GM04503 (cell line): ENCODE measurements at places on chromosomes 16 and 17.
A peak's percentile ranks its signal among the peaks of the same experiment; 100 is the strongest.

DNA sequence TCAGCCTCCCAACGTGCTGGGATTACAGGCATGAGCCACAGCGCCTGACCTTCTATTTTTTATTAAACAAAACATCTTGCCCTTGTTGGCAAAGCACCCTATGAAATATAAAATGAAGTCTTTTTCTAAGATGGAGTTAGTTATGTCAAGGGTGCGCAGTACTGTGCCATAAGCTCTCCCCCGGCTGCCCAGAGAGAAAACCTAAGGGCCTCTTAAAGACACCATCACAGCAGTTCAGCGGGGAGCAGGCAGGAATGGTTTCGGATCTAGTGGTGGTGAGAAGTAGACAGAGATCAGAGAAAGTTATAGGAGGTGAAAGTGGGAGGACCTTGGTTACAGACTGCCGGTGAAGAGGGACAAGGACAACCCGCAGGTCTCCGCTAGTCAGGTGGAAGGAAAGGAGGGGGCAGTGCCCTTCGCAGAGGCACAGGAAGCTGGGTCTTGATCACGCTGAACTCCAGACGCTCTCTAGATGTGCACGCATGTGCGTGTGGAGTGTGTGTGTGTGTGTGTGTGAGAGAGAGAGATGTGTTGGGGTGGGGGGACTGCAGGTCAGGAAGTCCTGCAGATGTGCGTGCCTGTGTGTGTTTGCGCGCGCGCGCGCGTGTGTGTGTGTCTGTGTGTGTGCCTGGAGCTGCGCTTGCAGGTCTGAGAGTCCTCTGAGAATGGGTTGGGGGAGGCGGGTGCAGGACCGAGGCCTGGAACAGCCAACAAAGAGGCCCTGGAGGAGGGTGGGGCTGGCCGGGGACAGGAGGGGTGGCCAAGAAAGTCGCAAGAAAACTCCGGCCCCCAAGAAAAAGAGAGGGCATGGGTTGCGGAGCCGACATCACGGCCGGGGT is 748 bp upstream of the CMTM3 start:
- DNase-seq = no peak

- no peak for DNase-seq
Measured at GRCh38 chr16:76351441-76351840, 74.2 kb downstream of the CNTNAP4 start.

- no peak for DNase-seq
Measured at GRCh38 chr17:64129515-64129764, 504 bp downstream of the ERN1 start.

GRCh38 chr16:15976929-15977637 is 27.7 kb downstream of the ABCC1 start:
- DNase-seq = peak; percentile 75

DNA sequence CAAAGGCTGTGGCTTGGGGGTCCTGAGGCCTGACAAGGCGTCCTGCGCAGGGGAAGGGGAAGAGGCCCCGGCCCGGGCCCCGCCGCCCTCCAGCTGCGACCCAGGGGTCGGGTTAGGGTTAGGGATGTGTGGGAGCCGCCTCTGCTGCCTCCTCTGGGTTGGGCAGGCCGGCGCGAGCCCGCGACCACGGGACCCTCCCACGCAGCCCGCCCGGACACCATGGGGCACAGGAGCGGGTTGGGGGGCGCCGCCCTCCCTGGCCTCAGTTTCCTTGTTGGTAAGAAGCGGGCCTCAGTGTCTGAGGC is 386 bp downstream of the CIAO3 start:
- no peak for DNase-seq

- DNase-seq = no peak
Measured at GRCh38 chr16:88787579-88788314, 2.7 kb upstream of the PIEZO1 start.

- DNase-seq = no peak
Measured at GRCh38 chr16:79061181-79061580, 539.4 kb downstream of the MAF start.

DNA sequence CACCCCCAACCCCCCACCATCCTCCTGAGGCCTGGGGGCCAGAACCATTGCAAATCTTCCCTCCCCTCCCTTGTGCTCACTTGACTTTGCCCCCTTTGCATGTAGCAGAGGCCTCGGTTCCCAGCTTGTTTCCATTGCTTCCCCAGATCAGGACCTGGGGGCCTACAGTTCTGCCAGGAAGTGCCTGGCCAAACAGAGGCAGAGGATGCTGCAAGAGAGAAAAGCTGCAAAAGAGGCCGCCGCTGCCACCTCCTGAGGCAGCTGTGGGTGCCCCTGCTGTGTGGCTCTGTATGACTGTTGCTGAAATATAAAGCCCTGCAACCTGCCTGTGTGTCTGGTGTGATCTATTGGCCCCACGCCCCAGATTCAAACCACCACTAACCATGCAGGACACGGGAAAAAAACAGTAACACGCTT is 2.3 kb downstream of the NDUFB10 start:
- no peak for DNase-seq

DNA sequence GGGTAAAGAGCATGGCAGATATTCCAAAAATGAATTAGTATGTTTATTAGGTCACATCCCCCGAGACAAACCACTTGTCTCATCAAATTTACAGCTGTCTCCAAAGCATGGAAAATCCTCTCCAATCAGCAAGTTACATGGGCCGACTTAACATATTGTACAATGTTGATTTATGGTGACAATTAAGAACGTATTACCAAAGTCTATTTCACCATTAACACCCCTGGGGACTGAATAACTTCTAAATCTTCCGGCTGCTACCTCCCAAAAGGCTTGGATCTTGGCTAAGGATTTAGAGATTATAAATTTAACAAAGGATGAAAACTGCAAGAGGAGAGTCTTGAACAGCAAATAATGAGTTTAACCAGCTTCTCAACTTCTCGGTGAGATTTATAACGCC is 311.9 kb downstream of the NPIPA8 start:
- DNase-seq = no peak

- DNase-seq = no peak
Measured at GRCh38 chr17:77946900-77947645, 11.4 kb upstream of the TNRC6C start.

DNA sequence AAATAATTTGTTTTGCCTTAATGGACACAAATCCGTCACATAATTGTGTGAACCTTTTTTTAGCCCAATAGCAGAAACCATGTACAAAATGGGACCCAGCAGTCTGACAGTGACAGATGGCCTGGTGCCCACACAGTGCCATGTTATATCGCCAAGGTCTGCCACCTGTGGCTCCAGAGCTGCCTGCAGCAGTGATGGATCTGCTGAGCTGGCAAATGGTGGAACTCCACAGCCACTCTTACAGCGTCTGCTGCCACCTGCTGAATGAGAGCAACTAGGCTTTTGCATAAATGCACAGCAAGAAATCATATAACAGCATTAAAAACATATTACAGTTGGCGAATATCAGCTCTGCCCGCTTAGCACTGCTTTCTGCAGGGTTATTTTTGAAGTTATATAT is 59.4 kb downstream of the NUP93 start:
- no peak for DNase-seq

DNA sequence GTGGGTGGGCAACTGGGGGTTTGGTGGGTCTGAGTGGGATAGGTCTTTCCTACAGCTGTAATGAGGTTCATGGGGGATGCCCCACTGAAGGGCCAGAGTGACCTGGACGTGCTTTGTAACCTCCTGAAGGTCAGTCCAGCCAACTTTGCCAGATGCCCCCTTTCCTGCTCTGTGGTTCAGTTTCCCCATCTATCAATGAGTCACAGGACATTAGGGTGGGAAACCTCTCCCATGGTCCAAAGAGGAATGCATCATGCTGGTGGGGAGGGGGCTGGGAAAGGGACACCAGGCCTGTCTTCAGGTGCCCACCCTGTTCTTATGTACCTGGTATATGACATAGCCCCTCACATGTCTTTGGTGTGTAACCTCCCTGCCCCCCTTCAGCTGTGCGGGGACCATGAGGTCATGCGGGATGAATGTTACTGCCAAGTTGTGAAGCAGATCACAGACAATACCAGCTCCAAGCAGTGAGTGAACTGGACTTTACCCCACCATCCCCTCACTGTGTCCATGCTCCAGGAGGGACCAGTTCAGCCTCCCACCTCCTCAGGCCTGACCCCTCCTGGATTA is 24.0 kb upstream of the ALKBH5 start:
- DNase-seq = no peak

DNA sequence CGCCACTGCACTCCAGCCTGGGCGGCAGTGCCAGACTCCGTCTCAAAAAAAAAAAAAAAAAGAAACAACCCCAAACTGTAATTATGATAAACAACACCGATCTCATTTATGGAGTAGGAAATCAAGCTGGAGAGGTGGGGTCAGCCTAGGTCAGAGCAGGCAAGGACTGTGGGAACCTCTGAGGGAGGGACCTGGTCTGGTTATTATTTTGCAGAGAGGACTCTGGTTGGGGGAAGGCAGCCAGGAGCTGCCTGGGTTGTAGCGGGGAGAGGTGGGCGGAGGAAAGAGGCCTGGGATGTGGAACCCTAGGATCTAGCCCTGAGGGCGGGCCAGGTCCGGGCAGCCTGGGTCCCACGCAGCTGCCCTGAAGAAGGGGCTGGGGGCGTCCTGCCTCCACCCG is 10.9 kb upstream of the HS3ST6 start:
- no peak for DNase-seq

DNA sequence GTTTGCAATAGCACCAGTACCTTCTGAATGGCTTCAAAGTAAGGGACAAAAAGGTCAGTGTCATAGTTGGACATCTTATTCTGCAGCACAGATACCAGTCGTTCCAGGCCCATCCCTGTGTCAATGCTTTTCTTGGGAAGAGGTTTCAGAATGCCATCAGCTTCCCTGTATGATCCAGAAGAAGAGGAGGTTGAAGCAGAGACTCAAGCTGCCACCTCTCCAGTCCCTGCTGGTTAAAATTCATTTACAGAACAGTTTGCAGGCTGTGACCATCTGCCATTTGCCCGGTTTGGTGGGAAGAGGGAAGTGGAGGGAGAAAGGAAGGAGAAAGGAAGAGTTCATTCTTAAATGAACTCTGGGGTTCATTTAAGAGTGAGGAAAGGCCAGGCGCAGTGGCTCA is 18.4 kb upstream of the EXOSC6 start:
- DNase-seq = no peak

DNA sequence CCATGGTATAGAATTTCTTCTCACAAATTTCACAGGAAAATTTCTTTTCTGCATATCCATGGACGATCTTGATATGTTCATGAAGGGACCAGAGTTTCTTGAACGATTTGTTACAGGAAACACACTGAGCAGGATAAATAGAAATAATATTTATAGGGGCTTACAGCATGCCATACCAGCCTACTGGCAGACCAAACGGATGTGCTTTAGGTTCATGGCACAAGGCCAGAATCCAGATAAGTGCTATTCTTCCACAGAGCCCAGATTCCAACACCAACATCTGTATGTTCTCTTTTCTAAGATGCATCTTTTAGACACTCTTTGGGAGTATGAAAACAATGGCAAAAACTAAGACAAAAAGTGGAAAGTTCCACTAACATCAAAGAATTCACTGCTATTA is 49.3 kb downstream of the ZNF652 start:
- no peak for DNase-seq

- no peak for DNase-seq
Measured at GRCh38 chr17:50101346-50102163, 6.4 kb downstream of the PDK2 start.

- peak; percentile 90 for DNase-seq
Measured at GRCh38 chr17:83109793-83110645, 30.6 kb downstream of the METRNL start.

- DNase-seq = no peak
Measured at GRCh38 chr17:61729690-61730268, 133.5 kb downstream of the BRIP1 start.

DNA sequence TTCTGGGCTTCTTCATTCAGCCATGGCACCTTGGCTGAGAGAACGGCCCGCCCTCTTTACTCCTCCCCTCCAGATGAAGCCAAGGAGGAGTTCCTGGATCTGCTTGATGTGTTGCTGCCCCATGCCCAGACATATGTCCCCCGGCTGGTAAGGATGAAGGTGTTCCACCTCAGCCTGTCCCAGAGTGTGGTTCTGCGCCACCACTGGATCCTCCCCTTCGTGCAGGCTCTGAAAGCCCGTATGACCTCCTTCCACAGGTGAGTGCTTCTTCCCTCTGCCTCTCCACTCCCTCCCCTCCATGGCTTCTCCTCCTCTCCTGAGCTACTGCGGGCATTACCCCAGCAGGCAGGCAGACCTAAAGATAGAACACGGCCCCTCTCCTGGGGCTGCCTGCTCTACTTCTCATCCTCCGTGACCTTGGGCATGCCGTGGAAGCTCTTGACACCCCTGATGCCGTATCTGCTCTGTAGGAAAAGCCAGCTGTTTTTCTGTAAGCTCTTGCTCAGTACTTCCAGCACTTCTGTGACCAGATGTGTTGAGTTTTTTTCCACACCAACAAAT is 8.7 kb downstream of the USB1 start:
- no peak for DNase-seq

- DNase-seq = no peak
Measured at GRCh38 chr17:48745381-48746275, 17.1 kb upstream of the HOXB13 start.

DNA sequence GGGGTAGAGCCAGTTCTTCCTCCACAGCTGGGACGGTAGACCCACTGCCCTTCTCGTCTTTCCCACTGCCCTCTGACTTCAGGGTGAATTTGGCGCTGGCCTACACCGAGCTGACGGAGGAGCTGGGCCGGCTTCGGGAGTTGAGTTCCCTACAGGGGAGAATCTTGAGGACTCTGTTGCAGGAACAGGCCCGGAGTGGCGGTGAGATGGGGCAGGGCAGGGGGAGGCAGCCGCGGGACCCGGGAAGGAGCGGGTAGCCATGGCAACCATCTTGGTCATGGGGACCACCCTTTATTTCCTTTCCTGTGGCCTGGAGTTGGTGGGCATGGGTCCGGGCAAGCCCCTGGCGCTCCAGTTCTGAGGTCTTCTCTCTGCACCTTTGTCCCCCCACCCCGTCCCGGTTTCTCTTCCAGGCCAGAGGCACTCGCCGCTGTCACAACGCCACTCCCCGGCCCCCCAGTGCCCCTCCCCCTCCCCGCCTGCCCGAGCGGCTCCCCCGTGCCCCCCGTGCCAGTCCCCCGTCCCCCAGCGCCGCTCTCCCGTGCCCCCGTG is 14.4 kb downstream of the TBKBP1 start:
- DNase-seq = no peak

GRCh38 chr17:70961341-70961740 is 792.0 kb downstream of the KCNJ2 start:
- DNase-seq = no peak

DNA sequence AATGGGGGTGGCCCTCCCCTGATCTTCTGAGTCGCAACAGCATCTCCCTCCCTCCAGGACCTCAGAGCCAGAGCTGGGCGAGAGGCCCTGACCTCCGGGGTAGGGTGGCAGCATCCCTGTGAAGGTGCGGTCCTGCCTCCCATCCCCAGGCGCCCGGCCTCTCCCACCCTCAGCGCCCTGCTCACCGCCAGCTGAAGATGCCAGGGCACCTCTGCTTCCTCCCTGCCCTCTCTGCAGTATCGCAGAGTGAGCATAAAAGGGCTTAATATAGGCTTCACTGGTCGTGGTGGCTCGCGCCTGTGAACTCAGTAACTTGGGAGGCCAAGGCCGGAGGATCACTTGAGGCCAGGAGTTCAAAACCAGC is 10.7 kb upstream of the MPP2 start:
- DNase-seq = no peak

DNA sequence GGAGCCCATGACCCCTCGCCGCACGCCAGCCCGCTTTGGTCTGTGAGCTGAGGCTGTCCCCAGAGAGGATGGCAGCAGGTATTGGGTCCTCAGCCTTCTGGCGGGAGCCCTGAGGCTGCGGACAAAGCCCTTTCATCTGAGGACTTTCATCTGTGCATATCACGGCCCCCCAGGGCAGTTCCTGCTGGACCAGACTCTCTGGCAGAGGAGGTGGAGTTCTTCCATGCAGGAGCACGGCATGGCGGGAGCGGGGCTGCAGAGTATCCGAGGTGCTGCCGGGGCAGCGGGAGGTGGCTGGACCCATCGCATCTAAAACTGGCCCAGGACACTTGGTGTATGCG is 18.8 kb downstream of the DHX38 start:
- no peak for DNase-seq
